ENCODE measurements at places on chromosomes 1 and 21.

GRCh38 chr1:224447251-224447650, 12.7 kb upstream of the WDR26 start:
- no peak for DNase-seq

DNA sequence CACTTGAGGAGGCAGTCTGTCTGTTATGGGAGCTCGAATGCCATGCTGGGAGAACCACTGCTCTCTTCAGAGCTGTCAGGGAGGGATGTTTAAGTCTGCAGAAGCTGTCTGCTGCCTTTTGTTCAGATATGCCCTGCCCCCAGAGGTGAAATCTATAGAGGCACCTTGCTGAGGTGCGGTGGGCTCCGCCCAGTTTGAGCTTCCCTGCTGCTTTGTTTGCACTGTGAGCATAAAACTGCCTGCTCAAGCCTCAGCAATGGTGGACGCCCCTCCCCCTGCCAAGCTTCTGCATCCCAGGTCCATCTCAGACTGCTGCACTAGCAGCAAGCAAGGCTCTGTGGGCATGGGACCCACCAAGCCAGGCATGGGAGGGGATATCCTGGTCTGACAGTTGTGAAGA, 247.5 kb downstream of the LMX1A start:
- DNase-seq = no peak

DNA sequence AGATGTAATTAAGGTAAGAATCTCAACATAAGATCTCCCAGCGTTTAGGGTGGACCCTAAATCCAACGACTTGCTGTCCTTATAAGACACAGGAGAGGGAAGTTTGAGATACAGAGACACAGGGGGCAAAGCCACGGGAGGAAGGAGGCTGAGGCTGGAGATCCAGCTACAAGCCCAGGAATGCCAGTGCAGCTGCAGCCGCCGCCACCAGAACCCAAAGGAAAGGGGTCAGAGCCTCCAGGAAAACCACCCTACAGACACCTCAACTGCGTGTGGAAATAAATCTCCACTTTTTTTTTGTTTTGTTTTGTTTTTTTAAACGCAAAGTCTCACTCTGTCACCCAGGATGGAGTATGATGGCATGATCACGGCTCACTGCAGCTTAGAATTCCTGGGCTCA, 12.1 kb upstream of the TFF1 start:
- no peak for DNase-seq

GRCh38 chr1:197438010-197438790, 170.1 kb downstream of the CRB1 start:
- no peak for DNase-seq

- DNase-seq = no peak
Measured at GRCh38 chr1:117015724-117016123, 14.2 kb downstream of the CD101 start.

DNA sequence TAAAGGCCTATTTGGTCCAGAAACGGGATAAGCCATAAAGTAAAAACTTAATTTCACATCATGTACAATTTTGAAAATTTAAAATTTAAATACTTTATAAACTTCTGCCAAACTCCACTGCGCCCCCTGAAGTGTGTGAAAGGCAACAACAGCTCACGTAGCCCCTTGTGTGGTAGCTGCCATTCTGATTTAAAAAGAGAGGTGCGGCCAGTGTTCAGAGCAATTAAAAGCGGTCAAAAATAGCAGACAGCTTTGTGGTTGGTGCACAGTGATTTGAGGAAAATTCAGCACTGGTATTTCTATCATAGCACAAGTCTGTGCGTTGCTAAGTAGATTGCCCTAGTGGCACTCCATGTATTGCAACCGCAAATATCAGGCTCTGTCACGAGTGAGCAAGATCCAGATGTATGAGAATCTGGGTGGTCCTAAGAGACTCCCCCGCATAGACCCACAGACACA, 122.5 kb downstream of the ATG4C start:
- no peak for DNase-seq

- no peak for DNase-seq
Measured at GRCh38 chr1:29783508-29784275, 547.4 kb downstream of the PTPRU start.

GRCh38 chr21:42654179-42654912, 925 bp downstream of the PDE9A start:
- DNase-seq = no peak

- DNase-seq = no peak
Measured at GRCh38 chr21:43609501-43610340, 49.6 kb downstream of the HSF2BP start.

DNA sequence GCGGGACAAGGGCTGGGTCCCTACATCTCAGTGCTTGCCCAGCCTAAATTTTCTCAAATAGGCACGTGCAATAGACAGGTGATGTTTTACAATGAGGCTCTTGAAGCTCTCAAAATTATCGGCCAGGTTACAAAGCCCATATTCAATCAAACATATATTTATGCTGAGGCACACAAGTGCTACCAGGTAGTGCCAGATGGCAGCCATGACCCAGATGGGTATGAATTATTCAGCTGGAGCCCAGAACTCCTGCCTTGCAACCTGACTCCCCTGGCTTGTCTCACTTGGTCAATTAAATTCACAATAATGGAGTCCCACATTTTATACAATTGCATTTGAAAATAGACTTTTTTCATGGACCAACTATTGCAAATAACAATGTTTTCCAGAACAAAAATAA, 12.3 kb upstream of the ADAM30 start:
- no peak for DNase-seq

GRCh38 chr1:168453056-168453455, 90.7 kb downstream of the XCL2 start:
- no peak for DNase-seq

- no peak for DNase-seq
Measured at GRCh38 chr21:35150562-35151226, 101.6 kb upstream of the RUNX1 start.

- DNase-seq = no peak
Measured at GRCh38 chr21:17340081-17340480, 172.8 kb upstream of the CXADR start.

DNA sequence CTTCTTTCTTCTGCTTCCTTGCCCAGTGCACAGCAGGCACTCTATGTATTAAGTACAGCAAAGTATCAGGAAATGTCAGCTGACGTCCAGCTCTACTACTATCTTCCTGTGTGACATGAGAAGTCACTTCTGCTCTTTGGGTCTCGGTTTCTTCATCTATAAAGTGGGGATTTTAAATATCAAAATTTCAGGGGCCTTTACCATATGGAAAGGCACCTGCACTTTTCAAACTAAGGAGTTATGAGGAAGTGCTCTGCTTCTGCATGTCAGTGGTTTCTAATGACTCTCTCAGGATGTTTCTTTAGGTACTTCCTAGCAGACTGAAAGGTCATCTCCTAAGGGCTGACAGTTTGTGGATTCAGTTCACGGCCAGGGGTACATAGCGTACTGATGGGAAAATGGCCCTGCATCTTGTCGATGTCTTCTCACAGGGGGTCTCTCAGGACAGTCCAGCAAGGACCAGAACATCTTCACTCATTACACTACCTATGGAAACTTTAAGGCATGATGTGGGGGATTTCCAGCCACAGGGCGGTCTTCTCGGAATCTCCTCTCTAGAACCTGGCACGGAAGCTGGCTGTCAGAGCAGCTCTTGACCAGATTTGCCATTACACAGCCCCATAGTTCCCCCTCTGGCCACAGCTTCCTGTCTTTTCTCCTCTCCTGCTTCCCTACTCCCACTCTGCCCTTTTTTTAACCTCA, 42.0 kb upstream of the MTF1 start:
- DNase-seq = no peak

- DNase-seq = peak; percentile 52
Measured at GRCh38 chr1:246647113-246647512, 77.1 kb upstream of the SCCPDH start.

GRCh38 chr1:47210666-47211065, 20.8 kb upstream of the PDZK1IP1 start:
- DNase-seq = no peak

- no peak for DNase-seq
Measured at GRCh38 chr1:206905295-206906164, 8.3 kb downstream of the IL24 start.

- no peak for DNase-seq
Measured at GRCh38 chr21:45299026-45299863, 11.6 kb upstream of the POFUT2 start.

DNA sequence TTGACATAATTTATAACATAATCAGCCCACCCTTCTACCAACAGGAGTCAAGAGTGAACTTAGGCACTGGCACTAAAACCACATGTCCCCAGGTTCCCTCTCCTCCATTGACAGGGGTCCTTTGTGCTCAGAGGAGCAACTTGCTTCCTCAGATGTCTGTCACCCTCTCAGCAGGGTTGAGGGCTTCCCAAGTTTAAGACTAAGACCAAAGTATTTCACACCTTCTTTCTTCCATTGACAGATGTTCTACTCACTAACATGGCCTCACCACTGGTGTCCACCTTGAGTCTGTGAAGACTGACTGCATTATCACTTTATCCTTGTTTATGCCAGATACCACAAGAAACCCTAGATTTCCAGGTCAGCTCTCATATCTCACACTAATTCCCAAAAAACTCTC, 56.5 kb downstream of the CCDC18 start:
- DNase-seq = no peak

DNA sequence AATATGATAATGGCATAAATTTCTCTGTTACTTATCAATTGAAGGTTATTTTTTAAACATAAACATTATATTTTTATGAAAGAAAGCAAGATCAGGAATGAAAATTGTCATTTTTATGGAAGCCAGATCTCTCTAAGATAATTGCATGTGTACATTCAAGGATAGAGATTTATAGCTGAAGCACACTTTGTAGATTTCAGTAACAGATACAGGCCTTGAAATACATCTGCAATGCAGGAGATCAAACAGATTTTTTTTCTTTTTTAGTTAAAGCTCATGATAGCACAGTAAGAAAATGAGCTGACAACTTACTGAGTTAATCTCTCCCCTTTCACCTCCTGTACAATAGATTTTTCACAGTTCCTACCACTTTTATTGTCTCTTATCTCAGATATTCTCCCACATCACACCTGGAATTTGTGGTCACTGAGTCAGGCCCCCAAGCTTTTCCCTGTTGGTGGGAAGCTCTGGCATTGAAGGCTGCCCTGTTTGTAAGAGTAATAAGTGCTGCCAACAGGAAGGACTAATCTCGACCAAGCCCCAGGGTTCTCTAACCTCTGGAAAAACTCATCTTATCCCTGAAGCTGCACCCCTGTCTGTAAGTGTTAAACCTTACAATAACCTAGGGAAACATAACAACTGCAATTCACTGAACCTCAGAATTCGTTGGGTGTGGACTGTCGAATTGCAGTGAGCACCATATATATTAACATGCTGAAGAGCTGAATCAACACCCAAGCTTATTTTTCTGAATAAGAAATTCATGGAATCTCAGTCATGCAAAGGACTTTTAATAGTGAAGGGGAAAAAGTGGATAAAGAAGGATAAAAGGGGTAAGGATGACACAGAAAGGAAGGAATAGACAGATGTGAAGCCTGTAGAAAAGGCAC, 599.0 kb downstream of the LMO4 start:
- no peak for DNase-seq

GRCh38 chr1:231206856-231207255, 34.2 kb upstream of the GNPAT start:
- DNase-seq = no peak

DNA sequence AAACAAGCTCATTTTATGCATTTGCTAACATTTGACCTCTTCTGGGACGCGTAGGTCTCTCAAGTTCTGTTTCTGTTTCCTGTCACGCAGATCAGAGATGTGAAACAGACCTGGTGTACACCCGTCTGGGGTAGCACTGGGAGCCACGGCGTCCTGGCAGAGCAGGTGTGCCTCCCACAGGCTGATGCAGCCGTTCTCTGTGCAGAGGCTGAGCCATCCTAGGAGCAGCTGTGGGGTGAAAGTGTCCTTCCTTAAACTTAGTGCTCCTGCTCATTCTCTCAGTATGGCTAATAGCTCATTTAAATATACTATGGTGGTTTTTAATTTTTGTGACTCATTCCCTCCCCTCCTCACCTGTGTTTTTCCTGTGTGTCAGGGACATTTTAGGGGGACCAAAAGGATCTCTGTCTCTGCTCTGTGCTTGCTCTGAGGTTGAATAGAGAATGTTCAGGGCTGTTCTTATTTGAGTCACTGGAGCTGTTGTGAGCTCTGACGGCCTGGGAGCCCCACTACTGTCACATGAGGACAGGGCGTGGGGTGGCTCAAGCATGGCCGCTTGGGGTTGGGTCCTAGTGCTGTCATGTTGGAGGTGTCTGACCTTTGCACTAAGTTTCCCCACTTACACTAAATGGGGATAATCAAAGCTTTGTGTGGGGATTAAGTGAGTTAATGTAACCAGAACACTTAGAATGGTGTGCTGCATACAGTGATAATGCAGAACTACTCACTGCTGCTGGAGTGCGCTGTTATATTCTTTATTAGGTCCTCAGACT, 43.0 kb downstream of the GALNT2 start:
- no peak for DNase-seq

- no peak for DNase-seq
Measured at GRCh38 chr1:20325407-20325843, 34.8 kb downstream of the VWA5B1 start.

- DNase-seq = no peak
Measured at GRCh38 chr1:64545118-64545843, 75.4 kb downstream of the CACHD1 start.

DNA sequence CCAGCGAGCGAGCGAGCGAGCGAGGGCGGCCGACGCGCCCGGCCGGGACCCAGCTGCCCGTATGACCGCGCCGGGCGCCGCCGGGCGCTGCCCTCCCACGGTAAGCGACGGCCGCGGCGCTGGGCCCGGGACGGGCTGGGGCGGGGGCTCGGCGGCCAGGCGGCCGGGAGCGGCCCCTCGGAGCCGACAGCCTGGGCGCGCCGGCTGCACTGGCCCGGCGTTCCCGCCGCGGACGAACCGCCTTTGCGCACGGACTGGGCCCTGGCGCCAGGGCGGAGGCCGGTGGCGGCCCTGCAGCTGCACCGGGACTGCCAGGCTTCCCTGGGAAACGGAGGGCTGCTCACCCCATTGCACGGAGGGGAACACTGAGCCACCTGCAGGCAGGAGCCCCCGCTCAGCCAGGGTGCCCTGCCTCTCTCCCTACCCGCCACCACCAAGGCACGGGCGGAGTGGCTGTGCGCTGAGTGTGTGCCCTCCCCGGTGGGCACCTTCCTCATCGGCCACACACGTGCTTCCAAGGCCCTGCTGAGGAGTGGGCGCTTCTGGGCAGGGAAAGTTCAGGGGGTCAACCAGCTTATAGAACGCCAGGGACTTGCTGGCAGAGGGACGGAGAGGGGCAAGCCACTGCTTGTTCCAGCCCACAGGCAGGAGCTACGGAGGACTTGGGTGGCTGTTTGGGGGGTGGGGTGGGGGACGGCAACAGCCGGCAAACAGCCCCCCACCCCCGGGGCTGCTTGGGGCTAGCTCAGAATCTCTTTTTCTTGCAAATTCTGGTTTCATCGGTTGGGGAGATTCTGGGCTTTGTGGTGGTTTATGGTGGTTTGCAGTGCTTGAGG, 532 bp downstream of the CSF1 start:
- no peak for DNase-seq

Measured in occipital lobe (tissue), 3 donors.